Kidney glomerular epithelial cell (primary cell): ENCODE measurements at places on chromosomes 2 and 18.

- DNase-seq: no peak
Observed at GRCh38 chr18:71075147-71075546, 786.3 kb downstream of the SOCS6 start.

DNA sequence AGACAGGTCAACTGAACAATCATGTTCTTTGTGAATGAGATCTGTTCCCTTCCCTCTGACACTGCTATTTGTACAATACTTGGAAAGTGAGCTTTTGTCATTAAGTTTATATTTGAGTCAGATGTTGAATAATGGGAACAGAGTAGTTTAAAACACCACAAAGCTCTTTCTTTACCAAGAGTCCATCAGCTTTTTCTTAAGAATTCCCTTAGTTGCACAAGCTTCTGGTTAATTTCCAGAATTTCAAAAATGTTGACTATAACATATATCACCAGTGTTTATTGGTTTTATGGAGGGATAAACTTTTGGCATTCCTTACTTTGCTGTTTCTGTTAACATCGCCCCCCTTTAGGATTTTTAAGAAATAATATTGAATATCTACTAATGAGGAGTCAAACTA lies 403.7 kb downstream of the CCDC85A start:
- DNase-seq: no peak

DNA sequence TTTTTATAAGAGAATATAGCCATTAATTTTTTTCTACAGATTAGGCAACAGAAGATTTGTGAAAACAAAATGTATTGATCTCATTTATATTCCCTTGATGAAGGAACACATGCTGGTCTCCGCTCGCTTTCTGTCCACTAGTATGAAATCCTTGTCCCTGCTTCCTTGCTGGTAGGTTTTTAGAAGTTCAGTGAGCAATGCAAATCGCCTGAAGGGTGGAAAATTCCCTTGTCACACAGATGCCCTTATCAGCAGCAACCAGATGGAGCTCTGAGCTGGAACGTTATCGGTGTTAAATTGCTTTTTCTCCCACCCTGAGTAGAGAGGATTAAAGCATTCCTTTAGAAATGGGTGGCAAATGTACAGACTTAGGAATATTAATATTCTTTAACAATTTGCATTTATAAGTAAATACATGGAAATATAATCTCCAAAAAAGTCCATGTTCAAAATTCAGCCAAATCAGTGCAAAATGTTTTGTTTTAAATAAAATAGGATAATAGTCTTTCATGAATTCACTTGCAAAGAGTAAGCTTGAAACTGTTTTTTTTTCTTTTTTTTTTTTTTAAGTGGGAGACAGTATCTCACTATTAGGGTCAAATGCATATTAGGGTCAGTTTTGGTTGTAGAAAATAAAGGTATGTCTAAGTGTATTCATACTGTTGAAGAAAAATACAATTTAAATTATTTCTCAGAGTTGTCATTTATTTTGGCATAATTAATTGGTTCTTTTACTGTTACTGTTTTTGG lies 164.0 kb upstream of the MYO3B start:
- no peak for DNase-seq

DNA sequence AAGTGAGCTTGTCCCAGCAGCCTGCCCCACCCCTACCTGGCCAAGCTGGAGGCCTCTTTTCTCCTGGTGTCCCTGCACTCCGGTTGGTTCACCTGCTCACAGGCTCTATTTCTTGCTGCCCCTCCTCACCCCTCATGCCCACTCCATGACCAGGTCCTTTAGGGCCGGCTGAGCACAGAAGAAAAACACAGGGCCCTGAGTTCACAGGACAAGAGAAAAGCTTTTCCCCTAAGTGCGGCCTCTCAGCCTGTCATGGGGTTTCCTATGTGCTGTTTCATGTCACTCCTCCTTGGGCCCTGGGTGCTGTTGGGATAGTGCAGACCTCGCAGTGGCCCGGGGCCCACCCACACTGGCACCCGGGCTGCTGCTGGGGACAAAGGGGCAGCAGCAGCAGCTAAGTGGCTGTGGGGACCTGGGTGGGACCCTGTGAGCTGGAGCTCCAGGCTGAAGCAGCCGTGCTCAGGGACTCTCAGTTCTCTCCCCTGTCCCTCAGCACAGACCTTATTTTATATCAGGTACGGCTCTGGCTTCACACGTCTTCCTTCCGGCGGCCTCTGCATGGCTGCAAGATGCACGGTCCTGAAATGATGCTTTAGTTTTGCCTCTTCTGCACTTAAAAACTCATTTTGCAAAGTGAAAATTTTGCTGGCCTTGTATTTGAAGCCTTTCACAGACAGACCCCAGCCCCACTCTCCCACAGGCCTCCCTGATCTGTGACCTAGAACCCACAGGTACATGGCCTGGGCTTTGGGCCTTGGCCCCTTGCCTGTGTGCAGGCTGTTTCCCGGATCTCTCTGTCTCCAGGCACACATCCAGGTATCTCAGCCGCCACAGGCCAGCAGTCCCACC lies 71.8 kb downstream of the SH3RF3 start:
- DNase-seq: no peak
